Mammary epithelial cell (primary cell): ENCODE measurements at places on chromosomes 7 and 10. TPM values are rescaled to one million over a fixed set of nuclear protein-coding genes. Genes with fewer than 3 reads are reported as not detected.

The LBX1 gene
- polyA plus RNA-seq: not detected

The CCDC172 gene
- not detected for polyA plus RNA-seq

The PLPP4 gene
- polyA plus RNA-seq: 0.39 TPM

The NRG3 gene
- polyA plus RNA-seq: not detected

The FOXP2 gene
- polyA plus RNA-seq: not detected

The NUTM2D gene
- 1.7 TPM for polyA plus RNA-seq

The TSPAN13 gene
- 10.7 TPM for polyA plus RNA-seq
